ENCODE measurements at places on chromosomes 4 and X.

GRCh38 chrX:15988661-15989603, 134.3 kb upstream of the AP1S2 start:
- DNase-seq: no peak

GRCh38 chr4:167084321-167084720, 150.0 kb downstream of the SPOCK3 start:
- no peak for DNase-seq

DNA sequence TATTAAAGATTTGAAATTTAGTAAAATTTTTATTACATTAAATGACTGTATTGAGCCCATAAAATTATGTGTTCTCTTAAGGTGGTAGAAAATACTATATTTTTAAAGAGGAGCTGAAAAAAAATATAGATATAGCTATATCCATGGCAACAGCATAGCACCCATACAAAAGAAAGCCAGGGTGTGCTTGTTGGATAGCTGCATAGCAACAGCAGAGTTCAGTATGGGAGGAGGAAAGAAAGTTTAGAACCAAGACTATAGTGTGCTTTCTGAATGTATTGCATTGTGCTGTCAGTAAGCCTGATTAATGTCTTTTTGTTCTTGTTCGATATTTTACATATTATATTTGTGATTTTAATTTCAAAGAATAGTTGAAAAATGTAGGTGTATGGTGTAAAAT, 78.4 kb downstream of the GRID2 start:
- no peak for DNase-seq

DNA sequence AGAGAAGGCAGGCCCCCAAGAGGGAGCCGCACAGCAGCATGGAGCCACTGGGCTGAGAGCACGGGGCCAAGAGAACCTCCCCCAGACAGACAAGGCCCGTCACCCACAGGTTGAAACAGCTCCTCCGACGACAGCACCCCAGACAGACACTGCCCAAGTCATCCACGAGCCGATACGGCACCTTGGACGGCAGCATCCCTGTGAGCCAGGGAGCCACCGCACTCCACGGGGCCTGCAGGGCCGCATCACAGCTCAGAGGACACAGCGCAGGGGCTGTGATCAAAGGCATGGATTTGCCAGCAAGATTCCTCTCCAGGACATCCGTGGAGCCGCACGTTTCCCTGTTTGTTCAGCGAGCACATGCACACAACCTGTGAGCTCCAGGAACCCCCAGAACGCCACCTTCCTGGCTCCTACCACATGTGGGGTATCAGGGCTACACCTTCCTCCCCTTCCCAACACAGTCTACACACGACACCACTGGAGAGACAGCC, 3.9 kb downstream of the CTBP1 start:
- DNase-seq: no peak

All from stimulated activated CD8-positive, alpha-beta memory T cell treated with anti-CD3 and anti-CD28 coated beads, Interleukin-15, amount 100 ng/mL, for 4 hours (primary cell).